AML-193 (cell line): ENCODE measurements at places on chromosomes 1 and 21.
A peak's percentile ranks its signal among the peaks of the same experiment; 100 is the strongest.

DNA sequence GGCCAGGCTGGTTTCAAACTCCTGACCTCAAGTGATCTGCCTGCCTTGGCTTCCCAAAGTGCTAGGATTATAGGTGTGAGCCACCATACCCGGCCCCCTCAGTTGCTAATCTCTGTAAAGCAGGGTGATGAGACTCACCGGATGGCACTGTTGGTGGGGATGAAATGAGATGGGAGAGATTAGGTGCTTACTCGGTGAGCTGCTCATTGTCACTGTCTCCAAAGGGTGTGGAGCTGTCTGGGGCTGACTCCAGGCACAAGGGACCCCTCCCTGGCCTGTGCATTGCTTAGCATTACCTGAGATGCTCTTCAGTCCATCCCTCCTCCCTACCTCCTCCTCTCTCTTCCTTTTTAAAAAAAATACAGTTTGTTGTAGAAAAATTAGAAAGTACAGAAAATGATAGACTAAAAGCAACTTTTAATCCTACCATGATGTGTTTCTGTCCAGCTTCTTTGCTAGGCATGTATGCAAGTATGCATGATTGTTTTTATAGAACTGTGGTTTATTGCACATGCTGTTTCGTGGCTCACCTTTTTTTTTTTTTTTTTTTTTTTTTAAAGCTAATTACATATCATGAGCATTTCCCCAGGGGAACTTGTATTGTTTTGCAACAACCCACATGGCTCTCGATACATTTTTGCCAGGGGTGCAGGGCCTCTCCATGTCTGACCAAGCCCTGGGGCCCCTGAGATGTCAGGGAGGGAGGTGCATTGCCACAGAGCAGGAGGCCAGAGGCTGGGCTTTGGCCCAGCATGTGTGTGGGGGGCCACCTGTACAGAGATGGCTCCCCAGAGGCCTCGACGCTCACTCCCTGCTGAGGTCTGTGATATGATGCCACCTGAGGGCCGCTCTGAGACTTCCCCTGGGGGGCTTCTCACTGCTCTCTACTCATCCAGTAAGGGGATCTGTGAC lies 55.4 kb downstream of the ARHGEF10L start:
- peak; percentile 1 for DNase-seq

- no peak for DNase-seq
These were observed 203.0 kb downstream of the TGFB2 start for GRCh38 chr1:218547957-218548730.

- no peak for DNase-seq
These were observed 158.2 kb upstream of the KLHDC7A start for GRCh38 chr1:18322368-18323032.

- no peak for DNase-seq
These were observed 94.7 kb downstream of the CHD1L start for GRCh38 chr1:147337040-147337630.

- DNase-seq = no peak
These were observed 104.8 kb downstream of the ETS2 start for GRCh38 chr21:38910390-38911067.

- DNase-seq = no peak
These were observed 62.9 kb downstream of the TRABD2B start for GRCh38 chr1:47934243-47934805.

DNA sequence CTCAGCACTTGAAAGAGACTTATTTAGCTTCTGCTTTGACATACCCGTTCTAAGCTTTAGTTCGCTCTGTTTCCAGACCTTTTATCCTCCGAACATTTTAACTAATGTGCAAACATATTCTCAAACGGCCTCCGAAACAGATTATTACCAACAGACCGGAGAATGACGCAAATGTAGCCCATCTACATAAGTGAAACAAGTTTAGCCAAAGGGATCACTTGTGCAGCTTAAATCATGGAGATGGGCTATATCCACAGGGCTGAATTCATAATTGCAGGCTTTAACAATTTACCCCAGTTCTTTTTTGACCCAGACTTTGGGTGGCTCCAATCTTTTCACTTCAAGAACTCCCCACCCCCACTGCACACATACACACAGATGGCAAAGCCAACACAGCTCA lies 119.7 kb downstream of the KCNH1 start:
- DNase-seq = no peak

GRCh38 chr1:41809692-41810091 lies 109.0 kb downstream of the HIVEP3 start:
- DNase-seq = no peak

DNA sequence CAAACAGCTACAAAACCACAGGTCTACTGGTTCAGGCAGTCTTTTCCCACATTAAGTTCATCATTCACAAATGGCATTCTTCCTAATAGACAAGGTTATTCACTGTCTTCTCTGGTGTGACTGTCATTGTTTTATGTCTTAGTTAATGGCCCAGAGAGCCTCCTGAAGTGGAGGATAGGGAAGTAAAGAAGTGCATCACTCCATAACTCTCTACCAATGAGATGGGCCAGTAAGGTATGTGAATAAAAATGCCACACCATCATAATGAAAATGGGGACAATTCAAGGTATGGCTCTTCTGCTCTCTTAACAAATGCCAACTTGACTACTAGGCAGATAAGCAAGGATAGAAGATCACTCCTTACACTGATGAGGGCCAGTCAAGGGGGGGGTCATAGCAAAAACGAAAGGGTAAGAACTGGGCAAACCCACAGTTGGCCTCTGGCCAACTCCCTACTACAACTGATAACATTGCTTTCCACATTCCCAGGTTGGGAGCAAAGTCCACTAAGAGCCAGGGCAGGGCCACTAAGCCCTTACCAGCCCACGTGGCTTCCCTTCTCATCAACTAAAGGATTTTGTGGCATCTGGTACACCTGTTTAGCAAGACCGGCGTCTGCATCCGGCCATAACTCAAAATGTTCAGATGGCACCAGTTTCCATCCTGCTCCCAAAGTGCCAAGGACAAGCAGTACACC lies 10.0 kb downstream of the PABPC4 start:
- no peak for DNase-seq

DNA sequence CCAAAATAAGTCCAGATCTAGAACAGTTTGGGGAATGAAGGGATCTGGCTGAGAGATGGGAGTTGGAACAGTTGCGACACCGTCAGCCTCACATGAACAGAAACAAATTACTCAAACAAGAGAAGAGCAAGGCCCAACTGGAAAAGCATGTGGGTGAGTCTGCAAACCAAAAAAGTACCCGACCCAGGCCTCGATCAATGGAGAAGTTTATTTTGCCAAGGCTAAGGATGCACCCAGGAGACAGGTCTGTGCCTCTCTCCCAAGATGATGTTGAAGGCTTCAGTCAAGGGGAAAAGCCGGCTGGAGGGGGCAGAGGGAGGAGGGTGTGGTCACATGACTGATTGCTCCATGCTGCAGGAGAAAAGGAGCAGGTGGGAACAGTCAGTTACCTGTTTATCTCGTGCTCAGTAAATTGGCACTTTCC lies 42.3 kb downstream of the KRTAP10-1 start:
- DNase-seq = no peak

- DNase-seq = no peak
These were observed 189.7 kb upstream of the ADGRL4 start for GRCh38 chr1:79196211-79196610.

DNA sequence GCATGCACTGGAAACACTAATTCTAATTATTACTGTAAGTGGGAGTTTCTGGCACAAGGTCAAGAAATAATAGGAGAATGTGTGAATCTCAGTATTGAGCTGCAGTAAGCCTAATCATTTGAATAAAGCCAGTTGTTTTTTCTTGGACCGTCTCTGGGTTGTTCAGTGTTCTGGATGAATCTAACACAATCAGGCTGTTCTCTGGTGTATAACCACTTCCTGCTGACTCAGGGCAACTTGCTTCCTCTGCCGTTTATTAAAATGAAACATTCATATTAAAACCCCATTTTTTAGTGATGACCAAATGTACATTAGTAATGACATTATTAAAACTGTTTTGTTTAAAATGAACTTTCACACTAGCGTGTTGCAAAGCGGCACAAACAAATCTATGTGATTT lies 273.1 kb upstream of the SNX7 start:
- DNase-seq = peak; percentile 47

DNA sequence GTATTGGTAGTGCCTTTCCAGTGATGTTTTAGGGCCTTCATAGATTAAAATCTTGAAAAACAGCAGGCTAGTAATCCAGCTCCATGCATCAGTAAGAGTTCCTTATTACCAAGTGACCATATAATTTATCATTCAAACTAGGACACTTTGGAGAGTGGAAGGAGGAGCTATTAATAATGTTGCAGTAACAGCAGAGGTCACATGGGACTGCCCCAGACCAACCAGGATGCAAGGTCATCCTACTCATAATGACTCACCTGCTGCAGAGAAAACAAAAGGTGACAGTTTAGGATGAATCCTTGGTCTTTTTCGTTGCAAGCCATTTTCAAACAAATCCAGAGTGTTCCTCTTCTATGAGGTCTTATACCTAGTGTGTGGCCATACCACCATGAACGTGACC lies 187.4 kb downstream of the NUF2 start:
- DNase-seq = no peak

- no peak for DNase-seq
These were observed 51.0 kb upstream of the POU2F1 start for GRCh38 chr1:167169642-167170041.

- no peak for DNase-seq
These were observed 219.2 kb downstream of the PTPRC start for GRCh38 chr1:198858033-198858432.

DNA sequence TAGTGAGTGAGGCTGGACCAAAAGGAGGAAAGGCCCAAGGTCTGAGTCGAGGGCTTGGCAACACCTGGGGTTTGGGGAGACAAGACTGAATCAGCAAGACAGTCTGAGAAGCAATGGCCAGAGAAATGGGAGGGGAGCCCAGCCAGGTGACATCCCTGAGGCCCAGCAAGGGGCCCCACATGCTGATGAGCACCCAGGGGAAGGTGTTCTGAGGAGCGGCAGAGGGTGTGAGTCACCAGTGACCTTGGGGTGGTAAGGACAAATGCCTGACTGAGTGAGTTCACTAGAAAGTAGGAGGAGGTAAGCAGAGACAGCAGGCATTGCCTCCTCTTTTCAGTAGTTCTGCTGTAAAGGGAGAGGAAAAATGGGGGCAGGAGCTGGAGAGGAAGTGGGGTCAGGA lies 192.4 kb upstream of the GALNT2 start:
- no peak for DNase-seq

DNA sequence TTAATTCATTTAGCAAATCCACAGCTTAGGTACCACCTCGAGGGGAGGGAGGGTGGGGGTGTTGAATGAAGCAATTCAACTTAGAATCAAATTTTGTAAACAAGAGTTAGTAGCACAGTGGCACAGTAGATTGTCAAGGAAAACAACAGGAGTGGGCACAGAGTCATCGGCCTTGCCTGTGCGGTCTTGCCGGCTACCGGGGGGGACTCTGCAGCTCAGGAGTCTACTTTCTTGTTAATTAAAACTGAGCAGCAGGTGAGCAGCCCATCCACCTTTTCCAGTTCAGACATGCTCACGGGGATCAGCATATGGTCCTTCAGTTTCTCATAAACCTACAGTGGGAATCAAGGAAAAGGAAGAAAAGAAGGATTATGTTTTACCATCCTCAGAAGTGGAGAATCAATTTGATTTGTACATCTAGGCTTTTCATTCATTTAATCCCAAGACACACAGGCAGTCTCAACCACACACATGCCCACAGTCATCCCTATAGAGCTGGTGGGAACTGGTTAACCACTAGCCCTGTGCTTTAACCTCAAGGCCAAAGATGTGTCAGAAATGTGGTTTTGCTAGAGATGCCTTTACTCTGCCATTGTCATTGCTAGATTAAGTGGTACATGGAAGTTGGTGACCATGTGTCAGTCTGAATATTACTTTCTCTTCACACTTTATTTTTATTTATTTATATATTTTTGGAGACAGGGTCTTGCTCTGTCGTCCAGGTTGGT lies 45.0 kb upstream of the BCL10 start:
- DNase-seq = no peak

- no peak for DNase-seq
These were observed 18.3 kb upstream of the NGF start for GRCh38 chr1:115356356-115356755.

- no peak for DNase-seq
These were observed 18.4 kb downstream of the RWDD3 start for GRCh38 chr1:95252422-95252821.

DNA sequence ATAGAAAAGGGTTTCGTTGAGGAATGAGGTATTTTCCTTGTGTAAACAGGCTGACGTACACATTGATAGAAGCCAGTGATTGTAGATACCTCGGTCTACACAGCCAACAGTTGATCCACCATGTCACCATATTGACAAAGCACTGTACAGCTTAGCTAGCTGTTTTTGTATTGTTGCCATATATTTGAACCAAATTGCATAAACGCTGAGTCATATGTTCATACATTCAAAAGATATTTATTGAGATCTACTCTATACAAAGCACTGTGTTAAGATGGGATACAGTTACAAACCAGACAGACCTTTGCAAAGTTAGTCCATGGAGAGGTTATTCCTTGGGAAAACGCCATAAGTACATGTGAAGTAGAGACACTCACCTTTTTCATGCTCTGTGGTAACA lies 132.4 kb upstream of the ATP1B1 start:
- no peak for DNase-seq

- no peak for DNase-seq
These were observed 3.8 kb downstream of the DVL1 start for GRCh38 chr1:1345384-1345783.

GRCh38 chr1:162011337-162012012 lies 12.2 kb downstream of the OLFML2B start:
- no peak for DNase-seq

- no peak for DNase-seq
These were observed 143.4 kb downstream of the ZZZ3 start for GRCh38 chr1:77538956-77539518.

DNA sequence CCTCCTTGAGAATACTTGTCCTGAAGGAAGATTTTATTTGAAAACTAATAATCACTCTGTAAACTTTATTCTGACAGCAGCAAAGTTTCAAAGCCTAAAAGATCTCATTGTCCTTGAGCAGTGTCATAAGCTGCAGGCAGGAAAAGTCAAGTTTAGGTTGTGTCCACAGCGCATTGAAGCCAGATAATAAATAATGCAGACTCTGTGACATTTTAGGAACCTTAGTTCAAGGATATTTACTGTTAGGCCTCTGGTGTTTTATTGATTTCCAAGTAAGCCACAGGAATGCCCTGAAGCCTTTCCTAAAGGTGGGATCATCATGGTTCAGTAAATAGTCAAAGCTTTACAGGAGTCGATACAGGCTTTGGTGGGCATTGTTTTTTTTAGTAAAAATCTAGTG lies 356.4 kb upstream of the SGIP1 start:
- no peak for DNase-seq

DNA sequence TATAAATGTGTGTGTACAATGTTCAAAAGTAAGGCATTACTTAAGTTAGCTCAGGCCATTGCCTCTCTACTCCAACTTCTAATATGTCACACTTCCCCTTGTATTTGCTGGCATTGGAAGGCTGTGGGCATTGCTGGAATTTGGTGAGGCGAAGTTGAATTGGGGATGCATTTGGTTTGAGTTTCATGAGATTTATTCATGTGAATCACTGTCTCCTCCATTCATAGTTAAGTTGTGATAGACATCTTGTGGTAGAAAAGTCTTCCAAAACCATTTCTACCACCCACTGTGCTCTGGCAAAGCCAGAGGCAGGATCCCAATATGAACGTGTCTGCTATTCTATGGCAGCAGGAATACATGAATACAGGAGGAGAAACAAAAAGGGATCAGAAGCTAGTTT lies 397.8 kb upstream of the USP24 start:
- DNase-seq = no peak
